Umbilical cord (tissue), 2 donors: ENCODE measurements at places on chromosomes 5 and 9. TPM values are rescaled to one million over a fixed set of nuclear protein-coding genes. Genes with fewer than 3 reads are reported as not detected.

RPP25L gene
- 12.5 TPM for total RNA-seq

IL31RA gene
- total RNA-seq: 0.48 TPM

- DNase-seq: no peak
Measured at GRCh38 chr5:123746683-123747360, 234.8 kb downstream of the CSNK1G3 start.

GRCh38 chr9:16203729-16204573, 651.1 kb downstream of the CCDC171 start:
- no peak for DNase-seq

- no peak for DNase-seq
Measured at GRCh38 chr9:130385257-130385656, 59.5 kb upstream of the ASS1 start.

- peak; percentile 61 for DNase-seq
Measured at GRCh38 chr5:116068028-116068632, 16.7 kb upstream of the COMMD10 start.

DNA sequence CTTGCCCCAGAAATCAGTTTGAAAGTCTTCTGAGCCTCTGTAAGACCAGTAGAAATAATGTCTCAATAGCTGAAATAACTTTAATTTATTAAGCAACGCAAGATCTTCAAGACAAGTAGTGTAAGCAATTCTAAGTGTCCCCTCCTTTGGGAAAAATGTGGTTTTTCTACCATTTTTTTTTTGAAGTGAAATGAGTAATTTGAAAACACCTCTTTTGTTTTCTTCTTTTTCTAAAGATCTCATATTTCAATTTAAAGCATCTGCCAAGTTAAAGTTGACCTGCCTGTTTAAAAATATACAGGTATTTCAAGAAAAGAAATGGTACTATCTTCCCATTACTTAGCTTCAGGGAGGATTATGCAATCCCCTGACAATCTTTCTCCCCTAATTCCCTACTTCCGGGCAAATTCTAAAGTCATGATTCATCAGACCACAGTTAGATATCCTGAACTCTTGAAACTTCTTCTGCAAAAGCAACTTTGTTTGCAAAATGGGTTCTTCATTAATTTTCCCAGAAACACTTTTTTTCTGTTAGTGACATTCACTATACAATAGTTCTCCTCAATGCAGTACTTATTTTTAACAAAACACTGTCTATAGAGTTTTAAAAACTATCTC, 7.8 kb upstream of the ANXA1 start:
- peak; percentile 91 for DNase-seq

PCDHAC2 gene
- total RNA-seq: 3.4 TPM

LCN6 gene
- total RNA-seq: not detected

SLC1A3 gene
- total RNA-seq: 22.9 TPM

GRCh38 chr9:12712532-12712931, 19.3 kb downstream of the TYRP1 start:
- DNase-seq: no peak

NUDT12 gene
- total RNA-seq: 7.2 TPM

DNA sequence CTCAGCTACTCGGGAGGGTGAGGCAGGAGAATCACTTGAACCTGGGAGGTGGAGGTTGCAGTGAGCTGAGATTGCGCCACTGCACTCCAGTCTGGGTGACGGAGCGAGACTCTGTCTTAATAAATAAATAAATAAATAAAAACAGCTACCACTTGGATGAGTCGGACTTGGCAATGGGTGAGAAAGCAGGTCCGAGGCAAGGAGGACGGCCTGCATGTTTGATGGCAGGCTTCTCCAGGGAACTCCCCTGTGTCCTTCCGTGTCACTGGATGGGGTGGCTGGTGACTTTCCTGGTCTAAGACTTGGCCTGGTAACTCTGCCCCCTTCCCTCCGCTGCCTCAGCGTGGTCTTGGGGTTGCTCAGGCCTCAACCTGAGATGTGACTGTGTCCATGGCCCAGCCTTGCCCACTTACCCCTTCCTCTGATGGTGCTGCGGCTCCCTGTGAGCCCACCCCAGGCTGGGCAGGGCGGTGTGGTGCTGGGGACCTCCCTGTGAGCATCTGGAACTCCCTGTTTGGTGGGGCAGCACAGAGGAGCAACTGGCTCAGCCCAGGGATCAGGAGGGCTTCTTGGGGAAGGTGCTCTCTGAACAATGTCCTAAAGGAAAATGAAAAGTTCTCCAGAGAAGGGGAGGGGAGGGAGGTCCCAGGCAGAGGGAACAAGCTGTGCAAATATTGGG, 62.5 kb upstream of the PSD2 start:
- DNase-seq: no peak

DNA sequence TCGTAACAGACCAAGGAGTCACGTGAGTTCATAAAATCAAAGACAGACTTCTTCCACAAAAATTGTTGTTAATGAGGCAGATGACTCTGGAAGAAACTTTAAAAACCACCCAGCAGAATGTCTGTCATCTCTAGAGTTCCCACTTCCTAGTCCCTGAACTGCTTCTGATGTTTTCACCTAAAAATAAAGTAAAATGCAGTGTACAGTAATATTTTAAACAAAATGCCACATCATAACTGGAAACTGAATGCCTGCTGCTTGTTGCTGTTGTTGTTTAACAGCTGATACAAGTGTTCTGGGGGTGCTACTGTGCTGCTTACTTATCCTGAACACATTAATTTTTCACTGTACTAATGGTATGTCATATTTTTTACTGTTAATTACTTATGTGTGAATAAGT, 577.2 kb downstream of the MTRR start:
- DNase-seq: no peak

GDF9 gene
- 1.9 TPM for total RNA-seq

- DNase-seq: no peak
Measured at GRCh38 chr5:124884114-124884513, 137.7 kb upstream of the ZNF608 start.

SPOCK1 gene
- 28.4 TPM for total RNA-seq

GRCh38 chr5:78621291-78621738, 27.3 kb downstream of the LHFPL2 start:
- DNase-seq: peak; percentile 62

DNA sequence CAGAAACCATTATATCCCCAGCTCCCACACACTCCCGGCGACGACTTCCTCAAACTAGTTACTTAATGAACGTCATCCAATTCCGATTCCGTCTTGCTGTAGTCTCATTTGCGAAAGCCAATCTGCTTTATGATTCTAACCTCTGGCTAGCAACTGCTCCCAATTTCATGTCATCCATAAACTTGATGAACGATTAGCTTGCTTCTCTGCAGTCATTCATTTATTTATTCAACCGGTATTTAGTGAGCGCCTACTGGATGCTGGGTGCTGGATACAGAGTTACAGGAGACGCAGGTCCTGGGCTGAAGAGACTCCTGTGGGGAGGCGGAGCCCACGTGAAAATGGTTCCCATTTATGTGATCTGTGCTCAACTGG, 46.2 kb downstream of the TSPAN17 start:
- no peak for DNase-seq

TAF11L5 gene
- 16.4 TPM for total RNA-seq

RASGRF2 gene
- 2.9 TPM for total RNA-seq

GRCh38 chr5:172939071-172939470, 20.2 kb upstream of the RPL26L1 start:
- DNase-seq: no peak

DNA sequence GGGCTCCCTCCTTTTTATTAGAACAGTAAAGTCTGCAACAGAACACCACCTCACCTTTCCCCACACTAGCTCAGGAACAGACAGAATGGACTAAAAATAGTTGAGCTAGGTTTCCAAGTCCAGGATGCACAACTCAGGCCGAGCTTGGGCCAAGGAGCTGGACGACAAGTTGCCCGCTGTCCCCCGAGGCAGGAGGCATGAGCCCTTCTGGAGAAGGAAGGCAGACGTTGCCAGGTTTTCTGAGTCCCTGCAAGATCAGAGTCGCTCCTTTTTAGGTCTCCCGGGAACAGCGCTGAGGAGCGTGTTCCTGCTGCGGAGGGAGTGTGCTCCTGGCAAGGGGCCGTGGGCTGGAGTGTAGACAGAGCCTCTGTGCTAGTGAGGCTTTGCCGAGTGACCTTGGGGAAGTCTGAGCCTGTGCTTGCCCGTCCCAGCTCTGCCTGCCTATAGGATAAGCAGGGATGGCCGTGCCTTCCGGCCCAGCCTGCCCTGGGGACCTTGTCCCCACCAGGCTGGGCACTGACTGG, 121.6 kb downstream of the WNK2 start:
- DNase-seq: no peak

NR2F1 gene
- 32.7 TPM for total RNA-seq

DNA sequence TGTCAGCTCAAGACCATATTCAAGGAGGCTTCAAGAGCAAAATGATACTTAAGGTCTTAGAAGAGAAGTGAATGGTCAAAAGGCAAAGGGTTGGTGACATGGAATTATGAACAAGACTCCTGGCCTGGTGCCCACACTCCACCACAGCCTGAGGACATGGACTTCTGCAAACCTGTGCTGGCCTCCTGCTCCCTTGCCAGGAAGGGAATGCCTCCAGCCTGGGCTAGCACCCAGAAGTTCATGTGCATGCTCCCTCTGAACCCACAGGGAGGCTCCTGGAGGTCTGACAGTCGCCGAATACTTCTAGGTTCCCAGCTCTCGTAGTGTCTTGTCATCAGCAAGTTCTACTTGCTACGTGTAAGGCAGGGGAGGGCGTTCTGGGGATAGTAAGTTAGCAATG, 156.7 kb downstream of the FSTL4 start:
- no peak for DNase-seq

TAF1L gene
- total RNA-seq: 4.3 TPM

- DNase-seq: no peak
Measured at GRCh38 chr5:92248518-92248917, 865.4 kb upstream of the ARRDC3 start.

IL3 gene
- total RNA-seq: not detected

IL5 gene
- total RNA-seq: 7.7 TPM

CCNJL gene
- 0.72 TPM for total RNA-seq

CEL gene
- total RNA-seq: not detected

DNA sequence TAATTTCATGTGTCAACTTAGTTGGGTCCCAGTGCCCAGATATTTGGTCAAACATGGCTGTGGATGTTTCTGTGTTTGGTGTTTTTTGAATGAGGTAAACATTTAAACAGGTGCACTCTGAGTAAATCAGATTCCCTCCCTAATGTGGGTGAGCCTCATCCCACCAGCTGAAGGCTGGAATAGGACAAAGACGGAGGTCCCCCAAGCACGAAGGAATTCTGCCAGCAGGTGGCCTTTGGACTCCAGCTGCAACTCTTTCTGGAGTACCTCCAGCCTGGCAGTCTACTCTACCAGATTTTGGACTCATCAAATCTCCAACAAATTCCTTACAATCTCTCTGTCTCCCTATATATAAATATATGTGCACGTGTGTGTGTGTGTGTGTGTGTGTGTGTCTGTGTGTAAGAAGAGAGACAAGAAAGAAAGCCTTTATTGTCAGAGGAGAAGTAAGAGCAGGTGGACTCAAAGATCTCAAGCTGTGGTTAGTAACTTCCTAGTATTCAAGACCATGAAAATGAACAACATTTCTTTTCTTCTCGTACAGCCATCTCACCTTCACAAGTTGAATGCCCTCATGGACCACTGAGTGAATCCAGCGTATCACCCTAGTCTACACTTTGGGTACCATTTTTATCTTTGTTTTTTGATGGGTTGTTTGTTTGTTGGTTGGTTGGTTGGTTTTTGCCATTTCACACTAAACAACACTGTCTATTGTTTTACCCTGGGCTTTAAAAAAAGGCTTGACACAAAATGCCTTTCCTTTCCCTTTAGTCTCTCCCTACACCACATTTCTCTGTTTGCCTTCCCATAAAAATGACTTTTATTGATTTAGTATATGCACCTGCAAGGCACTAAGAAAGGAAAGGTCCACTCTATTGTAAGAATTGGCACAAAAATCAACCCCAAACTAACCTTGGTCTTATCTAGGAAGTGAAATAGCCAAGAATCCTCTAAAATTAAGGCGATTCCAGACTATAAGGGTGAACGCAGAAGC, 118.7 kb downstream of the TENT4A start:
- no peak for DNase-seq

DNA sequence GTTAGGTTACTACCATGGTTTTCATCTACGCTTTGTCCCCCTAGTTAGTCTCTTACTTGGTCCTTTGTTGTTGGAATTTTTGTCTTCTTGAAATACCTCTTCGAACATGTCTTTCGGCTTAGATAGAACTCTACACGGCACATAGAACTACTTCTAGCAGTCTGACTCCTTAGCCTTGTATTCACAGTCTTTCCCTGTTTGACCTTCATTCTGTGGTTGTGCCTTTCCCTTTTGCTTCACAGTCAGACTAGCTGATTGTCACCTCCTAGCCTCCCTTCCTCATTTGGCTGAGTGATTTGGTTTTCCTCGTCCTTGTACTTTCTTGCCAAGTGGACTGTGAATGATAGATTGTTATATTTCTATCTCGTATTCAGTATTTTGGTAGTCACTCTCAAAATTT, 10.7 kb downstream of the SMAD5 start:
- DNase-seq: no peak

DNA sequence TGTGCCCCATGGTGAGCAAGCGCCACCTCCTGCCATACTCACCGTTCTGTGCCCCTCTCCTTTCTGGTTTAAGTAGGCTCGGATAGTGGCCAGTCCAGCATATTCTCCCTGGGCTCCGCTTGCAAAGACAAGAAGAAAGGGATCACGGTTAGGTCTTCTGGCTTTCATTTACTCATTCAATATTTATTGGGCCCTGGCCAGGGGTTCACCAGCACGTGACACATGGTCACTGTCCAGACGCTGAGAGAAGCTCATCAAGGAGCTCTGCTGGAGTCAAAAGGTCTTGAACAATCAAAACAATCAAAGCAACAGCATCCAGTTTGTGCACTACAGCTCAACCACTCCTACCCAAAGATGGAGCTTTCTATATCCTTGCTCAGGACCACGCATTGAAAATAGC, 80.2 kb downstream of the GLDC start:
- no peak for DNase-seq

ST8SIA4 gene
- 13.5 TPM for total RNA-seq

DNA sequence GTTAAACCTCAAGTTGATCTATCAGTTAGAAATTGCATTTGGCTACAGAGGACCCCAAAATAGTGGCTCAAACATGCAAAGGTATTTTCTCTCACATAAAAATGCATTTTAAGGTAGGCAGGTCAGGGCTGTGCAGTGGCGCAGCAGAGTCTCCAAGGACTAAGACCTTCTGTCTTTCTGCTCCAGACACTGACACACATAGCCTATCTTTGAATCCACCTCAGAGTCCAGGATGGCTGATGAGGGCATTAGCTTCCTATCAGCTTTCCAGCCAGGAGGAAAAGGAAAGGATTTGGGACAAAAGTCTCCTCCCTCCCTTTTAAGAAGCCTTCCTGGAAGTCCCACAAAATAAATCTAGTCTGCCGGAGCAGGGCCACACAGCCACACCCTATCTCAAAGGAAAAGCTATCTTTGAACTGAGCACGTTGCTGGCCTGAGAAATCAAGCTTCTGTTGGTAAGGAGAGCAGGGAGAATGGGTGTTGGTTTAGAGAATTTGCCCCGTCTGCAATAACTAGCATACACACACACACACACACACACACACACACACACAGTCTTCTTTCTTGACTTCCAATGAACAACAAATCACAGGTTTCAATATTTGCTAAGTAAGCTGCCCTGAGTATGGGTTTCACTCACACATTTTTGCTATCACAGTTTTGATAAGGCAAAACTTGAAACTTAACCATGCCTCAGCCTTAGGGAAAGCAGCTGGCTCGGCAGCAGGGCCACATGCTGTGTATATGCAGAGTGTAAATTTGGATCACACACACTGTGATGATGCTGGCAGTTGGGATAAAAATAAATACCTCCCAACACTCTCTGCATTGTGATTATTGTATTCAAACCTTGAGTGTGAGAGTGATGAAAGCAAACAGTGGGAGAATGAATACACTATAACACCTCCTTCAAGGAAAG, 116.6 kb upstream of the MAP3K1 start:
- peak; percentile 55 for DNase-seq
